Effector memory CD4-positive, alpha-beta T cell (primary cell): ENCODE measurements at places on chromosomes 2 and 18.

- DNase-seq: no peak
Observed at GRCh38 chr2:38406597-38407110, 29.6 kb upstream of the ATL2 start.

DNA sequence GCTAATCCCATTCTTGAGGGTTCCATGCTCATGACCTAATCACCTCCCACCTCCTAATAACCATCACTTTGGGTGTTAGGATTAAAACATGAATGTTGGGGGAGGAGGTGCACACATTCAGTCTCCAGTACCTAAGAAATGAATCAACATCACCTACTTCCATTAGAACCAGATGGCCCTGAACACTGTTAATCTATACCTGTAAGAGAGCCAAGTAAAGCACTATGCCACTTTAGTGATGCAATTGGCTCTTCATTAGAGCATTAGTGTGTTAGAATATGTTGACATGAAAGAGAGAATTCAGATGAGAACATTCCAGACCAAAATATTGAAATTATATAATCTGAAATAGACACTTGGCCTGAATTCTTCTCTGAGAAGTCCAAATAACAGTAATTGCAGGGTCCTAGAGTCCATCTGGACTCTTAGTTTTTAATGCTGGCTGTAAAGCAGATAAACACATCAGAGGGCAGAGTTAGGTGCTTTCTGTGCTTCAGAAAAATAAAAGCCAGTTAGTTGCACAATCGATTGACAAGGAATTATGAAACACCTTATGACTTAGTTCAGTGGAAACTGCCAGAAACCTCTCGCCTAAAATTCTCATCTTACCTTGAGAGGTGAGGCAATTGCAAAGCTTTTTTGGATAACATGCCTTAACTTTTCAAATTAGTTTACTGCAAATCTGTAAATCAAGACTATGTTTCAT lies 923.7 kb downstream of the SLC4A3 start:
- DNase-seq: no peak

- no peak for DNase-seq
Observed at GRCh38 chr2:239438995-239439753, 38.4 kb upstream of the HDAC4 start.

- DNase-seq: no peak
Observed at GRCh38 chr18:79502782-79503181, 107.1 kb downstream of the NFATC1 start.

DNA sequence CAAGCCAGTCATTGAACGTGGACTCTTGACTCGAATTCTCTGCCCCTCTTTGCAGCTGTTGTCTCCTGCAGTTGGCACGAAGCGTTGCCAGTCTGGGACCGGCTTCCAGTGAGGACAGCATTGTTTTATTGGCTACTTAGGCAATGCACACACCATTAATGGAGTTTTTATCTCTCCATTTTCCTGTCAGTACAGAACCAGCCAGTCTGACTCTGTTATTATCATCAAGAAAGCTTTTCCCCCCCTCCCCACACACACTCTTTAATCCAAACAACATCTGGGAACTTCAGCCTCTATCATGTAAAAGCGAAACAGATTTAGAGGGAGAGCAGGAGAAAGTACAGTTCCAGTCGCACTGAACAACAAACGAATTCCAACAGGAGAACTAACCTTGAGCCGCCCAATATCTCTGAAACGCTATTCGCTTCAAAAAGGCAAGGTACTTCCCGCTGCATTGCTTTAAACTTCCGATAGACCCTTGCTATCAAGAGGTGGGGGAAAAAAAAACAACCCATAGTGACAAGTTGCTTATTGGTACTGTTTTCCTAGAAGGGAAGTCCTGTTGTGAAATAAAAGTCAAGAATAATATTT lies 38.2 kb downstream of the ACVR1 start:
- no peak for DNase-seq

DNA sequence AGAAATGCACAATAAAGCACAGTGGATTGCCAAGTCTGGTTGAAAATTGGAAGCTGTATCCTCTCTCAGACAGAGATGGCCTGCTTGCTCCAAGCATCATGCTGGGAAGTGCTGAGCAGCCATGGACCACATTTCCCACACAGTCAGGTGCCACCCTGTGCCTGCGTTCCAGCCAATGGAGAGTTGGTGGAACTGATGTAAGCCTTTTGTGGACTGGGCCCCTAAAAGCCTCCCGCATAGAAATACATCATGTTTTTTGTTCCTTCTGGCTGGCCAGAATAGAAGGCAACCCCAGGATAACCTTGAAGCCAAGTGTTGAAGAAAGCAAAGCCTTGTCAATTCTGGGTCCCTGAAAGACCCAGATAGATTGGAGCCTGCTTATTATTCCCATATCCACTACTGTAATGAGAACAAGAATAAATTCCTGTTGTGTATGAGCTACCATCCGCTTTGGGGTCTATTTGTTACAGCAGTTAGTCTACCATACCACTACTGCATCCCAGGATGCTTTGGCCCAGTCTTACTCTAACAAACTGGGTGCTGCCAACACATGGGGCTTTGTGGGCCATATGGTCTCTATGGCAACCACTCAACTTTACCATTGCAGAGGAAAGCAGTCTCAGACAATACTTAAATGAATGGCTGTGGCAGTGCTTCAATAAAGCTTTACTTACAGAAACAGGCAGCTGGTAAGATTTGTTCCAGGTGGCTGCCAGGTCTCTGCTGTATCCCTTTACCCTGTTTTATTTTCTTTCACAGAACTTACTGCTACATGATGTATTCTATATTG lies 65.4 kb downstream of the POLE4 start:
- DNase-seq: no peak

GRCh38 chr2:20350041-20350712 lies 467 bp downstream of the PUM2 start:
- DNase-seq: peak; percentile 42
